ENCODE measurements at places on chromosomes 5 and 9.

DNA sequence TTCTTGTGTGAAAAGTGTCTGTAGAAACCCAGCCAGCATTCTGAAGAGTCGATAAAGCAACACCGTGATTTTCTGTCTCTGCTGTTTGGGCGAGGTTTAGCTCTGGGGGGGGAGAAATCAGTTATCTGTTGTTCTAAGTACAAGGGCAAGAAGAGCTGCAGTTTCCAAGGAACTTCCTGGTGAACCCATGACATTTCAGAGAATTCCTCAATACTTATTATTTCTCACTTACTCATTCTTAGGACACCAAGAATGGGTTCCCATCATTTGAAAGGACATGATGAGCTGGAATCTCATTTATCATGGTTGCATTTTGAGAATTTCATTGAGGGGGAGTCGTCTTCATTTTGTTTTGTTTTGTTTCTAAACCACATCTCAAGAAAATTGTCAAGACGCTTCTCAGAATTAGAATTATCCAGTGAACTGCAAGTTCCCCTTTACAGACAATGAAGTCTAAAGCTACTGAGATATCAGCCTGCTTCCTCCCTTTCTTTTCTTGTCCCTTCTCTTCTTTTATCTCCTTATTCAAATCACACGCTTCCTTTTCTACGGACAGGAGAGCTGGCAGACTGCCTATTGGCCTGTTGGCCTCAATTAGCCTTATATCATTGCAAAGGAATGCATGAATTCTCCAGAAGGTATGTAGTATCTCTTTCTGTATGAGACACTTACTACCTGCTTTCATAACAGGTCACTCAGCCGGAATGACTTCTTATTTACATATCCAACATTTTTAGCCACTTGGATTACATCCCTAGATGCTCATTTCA is 53.7 kb downstream of the ZNF462 start:
- DNase-seq: no peak

DNA sequence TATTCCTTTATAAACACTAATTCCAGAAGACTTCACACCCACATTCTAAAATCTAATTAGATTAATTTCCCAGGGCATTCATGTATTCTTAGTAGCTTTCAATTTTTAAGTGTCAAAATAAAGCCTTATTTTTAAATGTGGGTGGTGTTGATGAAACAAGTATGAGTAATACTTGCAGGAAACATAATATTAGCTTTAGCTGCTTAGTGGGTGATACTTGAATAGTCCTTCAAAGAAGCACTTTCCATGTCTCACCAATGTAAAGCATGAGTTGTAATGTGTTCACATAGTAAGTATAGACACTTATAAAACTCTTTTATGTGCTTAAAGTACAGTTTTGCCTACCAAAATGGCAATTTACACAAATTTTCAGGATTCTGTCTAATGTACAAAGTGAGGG is 6.9 kb downstream of the FNBP1 start:
- no peak for DNase-seq

DNA sequence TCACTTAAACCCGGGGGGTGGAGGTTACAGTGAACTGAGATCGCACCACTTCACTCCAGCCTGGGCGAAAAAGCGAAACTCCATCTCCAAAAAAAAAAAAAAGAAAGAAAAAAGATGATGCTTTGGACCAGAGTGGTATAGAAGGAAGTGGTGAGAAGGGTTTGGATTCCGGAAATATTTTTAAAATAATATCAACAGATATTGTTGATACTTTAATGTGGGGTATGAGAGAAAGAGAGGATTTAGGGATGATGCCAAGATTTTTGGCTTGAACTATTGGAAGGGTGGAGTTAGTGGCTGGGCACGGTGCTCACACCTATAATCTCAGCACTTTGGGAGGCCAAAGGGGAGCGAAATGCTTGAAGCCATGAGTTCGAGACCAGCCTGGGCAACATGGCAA is 49.6 kb upstream of the PLIN2 start:
- no peak for DNase-seq

- DNase-seq: no peak
These were observed 713.8 kb upstream of the WWC1 start for GRCh38 chr5:167577616-167578015.

DNA sequence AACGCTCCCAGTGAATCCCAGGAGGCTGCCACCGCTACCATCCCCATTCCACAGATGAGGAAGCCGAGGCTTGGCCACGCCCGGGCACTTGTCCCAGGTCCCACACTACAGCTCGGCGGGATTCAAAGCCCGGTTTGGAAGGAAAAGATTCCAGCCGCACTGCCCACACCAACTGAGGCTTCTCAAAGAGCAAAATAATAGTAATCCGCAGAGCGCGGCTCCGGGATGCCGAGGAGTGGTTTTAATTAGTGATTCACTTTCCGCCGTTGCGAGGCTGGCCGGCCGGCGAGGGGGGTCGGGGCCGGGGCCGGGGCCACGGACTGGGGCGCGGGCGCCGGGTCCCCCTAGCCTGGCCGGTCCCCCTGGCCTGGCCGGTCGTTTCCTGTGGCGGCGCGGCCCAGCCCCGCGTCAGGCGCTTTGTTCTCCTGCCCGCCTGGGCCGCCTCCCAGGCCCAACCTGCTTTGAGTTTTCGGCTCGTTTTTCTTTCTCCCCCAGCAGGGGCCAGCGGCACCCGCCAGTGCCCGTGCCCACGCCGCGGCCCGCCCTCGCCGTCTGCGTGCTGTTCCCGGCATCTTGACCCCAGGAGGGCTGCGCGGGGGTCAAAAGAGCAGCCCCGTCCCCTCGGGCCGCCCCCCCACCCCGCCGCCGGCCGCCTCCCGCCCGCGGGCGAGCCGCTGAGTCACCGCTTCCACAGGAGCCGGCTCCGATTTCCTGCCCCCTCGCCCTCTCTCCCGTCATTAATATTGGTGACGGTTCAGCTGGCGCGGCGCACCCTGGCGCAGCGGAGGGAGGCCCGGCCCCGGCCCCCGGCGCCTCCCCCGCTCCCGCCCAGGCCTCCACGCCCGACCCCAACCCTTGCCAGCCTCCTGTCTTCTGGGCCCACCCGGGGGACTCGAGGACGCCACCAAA is 31.2 kb downstream of the FGF18 start:
- no peak for DNase-seq

GRCh38 chr5:23025629-23026233 is 172.6 kb upstream of the CDH12 start:
- no peak for DNase-seq

DNA sequence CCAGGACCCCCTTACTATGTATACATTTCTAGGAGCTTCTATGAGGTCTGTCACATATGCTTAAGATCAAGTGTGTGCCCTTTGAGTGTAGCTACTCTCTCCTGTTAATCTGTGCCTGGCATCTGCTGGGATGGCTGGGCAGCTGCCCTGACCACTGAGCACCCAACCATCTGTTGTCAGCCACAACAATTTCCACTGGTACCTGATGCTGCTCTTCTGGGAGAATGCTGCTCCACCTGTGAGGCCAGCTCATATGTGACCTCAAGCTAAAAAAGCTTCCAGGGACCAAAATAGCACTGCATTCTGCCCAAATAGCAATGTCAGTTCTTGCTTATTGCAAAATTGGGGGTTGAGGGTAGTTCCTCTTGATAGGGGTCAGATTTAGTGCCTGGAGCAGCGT is 595.6 kb downstream of the RAB3C start:
- no peak for DNase-seq

- DNase-seq: no peak
These were observed 13.0 kb upstream of the DAB2IP start for GRCh38 chr9:121638399-121638798.

GRCh38 chr9:107948601-107949000 is 459.0 kb upstream of the KLF4 start:
- DNase-seq: no peak

- no peak for DNase-seq
These were observed 37.9 kb downstream of the SLC6A7 start for GRCh38 chr5:150227606-150228273.

DNA sequence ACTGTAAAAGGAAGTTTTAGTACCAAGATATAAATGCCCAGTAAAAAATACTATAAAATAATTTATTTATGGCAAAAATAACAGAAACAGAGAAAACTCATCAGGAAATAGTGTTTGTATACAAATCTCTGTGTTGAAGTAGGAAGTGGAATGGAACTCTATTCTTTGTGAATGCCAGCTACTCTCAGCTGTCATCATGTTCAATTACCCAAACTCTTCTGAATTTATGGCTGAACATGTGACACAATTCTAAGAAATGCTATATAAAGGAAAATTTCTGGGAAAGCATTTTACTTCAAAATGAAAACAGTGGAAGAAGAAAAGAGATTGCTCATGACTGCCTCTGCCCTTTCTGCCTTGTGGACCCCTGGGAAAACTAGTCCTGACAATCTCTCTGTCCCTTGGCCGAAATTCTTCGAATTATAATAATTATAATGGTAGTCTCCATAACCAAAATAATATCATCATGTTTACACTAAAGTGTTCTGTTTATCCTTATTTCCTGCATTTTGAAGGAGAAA is 522.3 kb upstream of the ST8SIA4 start:
- no peak for DNase-seq

DNA sequence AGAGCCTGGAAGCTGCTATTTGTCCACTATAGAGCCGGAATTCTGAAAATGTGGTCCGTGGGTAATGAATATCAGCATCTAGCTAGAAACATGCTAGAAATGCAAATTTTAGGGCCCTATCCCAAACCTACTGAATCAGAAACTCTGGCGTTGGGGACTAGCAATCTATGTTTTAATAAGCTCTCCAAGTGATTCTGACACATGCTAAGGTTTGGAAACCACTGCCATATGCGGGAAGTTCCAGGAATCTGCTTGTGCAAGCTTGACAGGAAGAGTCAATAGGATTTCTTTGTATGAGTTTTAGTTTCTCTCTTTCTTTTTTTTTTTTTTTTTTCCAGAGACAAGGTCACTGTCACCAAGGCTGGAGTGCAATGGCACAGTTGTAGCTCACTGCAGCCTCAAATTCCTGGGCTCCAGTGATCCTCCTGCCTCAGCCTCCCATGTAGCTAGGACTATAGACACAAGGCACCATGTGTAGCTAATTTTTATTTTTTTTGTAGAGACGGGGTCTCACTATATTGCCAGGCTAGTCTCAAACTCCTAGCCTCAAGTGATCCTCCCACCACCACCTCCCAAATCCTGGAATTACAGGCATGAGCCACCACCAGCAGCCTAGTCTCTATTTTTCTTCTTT is 26.4 kb upstream of the CARNMT1 start:
- DNase-seq: no peak

DNA sequence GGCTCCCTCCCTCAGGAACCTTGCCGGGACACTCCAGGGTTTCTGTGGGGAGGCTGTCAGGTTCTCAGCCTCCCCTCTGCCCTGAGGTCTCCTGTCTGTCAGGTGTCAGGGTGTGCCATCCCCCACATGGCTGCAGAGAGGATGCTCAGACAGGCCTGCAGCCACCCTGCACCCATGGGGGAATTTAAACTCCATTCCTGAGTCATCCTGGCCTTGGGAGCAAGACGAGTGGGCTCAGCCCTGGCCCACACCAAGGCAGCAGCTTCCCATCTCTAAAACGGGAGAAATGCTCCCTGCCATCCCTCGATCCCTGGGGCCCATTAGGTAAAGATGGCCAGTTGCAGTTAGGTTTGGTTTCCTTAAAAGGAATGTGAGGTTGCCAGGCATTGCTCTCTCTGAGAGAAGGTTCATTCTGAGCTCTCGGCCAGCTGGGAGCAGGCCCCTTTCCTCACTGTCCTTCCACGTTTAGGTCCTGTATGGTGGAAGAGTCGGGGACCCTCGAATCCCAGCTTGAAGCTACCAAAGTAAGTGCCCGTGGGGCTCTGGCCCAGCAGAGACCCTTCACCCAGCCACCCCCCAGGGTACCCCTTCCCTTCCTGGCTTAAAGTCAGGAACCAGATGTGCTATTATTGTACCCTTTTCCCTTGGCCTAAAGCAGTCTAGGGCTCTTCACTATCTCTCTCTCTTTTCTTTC is 26.6 kb downstream of the DYNC2I2 start:
- DNase-seq: no peak

DNA sequence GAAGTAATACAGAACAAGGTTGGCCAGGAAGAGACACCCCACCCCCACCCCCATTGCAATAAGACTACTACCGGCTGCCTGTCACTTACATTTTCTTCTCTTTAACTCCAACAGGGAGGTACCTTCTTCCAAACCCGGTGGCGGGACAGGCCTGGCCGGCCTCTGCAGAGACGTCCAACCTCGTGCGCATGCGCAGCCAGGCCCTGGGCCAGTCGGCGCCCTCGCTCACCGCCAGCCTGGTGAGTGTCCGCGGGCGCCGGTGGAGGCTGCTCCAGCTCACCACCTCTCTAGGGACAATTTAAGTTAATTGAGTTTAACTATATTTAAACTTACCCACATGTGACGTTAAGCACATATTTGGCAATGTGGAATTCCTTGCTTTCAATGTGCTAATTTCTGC is 192.4 kb downstream of the MAST4 start:
- no peak for DNase-seq

GRCh38 chr9:98564714-98565113 is 144.0 kb downstream of the GABBR2 start:
- DNase-seq: no peak

DNA sequence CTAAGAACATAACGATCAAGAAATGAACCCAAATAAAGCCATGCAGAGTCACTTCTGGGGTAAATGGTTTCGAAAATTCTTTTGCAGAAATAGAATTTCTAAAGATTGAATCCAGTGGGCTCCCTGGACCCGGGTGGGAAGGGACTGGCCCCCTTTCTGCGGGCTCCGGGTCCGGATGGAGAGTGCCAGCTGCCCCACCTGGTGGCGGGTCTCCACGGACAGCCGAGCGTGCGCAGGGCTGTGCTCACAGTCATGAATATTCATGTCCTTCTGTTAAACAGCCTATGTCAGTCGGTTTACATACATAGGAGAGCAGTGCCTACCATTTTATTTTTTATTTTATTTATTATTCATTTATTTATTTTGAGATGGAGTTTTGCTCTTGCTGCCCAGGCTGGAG is 4.7 kb upstream of the PPP1R26 start:
- peak; percentile 7 for DNase-seq

DNA sequence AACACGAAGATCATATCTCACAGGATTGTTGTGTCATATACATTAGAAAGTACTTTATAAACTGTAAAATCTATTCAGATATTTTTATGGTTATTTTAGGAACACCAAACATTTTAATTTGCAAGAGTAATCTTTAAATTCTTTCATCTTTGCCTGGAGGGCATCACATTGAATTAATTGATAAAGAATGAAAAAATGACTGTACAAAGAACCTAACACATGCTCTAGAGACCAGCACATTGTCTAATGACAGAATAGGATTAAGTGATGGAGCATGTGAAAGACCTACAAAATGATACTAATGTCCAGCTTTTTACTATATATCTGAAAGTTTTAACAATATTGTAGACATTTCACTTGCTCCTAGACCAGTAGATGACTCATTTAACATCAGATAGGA is 88.0 kb downstream of the ZSWIM6 start:
- DNase-seq: no peak

DNA sequence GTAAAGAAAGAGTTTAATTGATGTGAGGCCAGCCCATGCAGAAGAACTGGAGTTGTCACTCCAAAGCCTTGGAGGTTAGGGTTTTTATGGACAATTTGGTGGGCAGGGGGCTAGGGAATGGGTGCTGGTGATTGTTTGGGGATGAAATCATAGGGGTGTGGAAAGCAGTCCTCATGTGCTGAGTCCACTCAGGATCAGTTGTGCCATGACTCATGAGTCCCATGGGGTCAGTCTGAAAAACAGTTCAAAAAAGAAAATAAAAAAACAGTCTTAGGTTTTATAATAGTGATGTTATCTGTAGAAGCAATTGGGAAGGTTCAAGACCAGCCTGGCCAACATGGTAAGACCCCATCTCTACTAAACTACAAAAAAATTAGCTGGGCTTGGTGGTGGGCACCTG is 162.3 kb downstream of the KDM4C start:
- no peak for DNase-seq

GRCh38 chr5:105924366-105924765 is 1746.4 kb downstream of the EFNA5 start:
- DNase-seq: no peak

- DNase-seq: no peak
These were observed 7.5 kb downstream of the CD74 start for GRCh38 chr5:150404941-150405816.
